ENCODE measurements at places on chromosomes 5 and 9.

DNA sequence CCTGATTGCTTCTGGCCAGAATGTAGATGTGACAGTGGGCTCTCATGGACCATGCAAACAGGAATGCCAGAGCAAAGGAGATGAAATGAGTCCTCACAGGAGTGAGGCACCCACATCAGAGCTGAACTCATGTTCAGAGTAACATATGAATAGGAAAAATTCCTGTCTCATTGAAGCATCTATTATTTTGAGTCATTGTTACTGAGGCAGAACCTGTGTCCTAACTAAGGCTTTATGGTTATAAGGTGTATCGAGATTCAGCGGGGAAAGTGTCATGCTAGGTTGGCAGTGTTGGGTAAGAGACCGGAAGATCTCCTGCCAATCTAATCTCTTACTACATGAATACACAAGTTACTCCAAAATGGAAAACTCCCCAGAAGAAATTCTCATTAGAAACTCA, 304.1 kb downstream of the TRPM3 start:
- DNase-seq: no peak

- DNase-seq: no peak
Measured at GRCh38 chr9:17532461-17532860, 46.4 kb upstream of the SH3GL2 start.

DNA sequence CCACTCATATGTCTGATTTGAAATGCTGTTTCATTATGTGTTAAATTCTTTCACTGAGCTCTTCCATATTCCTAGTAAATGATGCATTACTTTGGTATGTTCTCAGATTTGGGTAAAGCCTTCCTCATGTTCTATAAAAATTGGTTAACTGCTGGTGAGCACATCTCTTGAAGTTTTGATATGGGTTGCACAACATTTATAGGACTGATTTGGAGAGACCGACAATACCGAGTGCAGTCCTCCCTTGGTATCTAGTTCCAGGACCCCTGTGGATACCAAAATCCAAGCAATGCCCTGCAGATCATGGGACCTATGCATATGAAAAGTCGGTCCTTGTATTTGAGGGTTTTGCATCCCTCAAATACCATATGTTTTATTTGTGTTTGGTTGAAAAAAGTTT, 37.8 kb downstream of the WDR36 start:
- peak; percentile 58 for DNase-seq

DNA sequence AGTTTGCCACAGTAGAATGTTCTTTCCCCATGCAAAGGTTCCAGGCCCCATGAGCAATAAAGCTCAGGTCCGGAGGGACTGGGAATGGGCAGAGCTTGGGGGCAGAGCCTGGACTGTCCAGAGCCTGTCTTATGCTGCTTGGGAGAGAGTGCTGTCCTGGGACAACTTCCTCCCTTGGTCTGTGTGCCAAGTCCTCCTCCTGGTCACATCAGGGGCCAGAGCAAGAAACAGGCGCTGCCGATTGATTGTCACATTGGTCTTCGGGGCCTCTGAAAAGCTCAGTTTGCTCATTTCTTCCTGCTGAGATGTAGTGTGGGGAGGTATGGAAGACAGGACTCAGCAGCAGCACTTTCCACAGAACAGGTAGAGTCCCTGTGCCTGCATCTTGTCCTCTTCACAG, 54.0 kb upstream of the FCN1 start:
- DNase-seq: no peak

GRCh38 chr9:32631991-32632390, 3.5 kb downstream of the TAF1L start:
- DNase-seq: no peak
